ENCODE measurements at places on chromosomes 5 and 9.

DNA sequence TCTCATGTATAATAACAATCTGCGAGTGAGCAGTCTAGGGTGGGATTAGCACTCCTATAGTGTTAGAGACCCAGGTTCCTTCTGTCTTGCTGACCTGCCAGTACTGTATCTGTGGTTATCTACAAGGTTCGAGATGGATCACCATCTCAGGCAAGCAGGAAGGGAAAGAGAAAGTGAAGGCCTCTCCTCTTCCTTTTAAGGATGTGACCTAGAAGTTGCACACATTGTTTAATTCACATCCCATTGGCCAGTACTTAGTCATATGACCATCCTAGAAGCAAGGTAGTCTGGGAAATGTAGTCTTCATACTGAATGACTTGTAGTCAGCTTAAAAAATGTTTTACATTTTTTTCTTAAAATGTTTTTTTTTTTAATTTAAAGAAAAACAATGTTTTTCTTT is 168.6 kb downstream of the CARTPT start:
- DNase-seq: no peak

- no peak for DNase-seq
Measured at GRCh38 chr5:174839196-174839595, 114.8 kb downstream of the MSX2 start.

DNA sequence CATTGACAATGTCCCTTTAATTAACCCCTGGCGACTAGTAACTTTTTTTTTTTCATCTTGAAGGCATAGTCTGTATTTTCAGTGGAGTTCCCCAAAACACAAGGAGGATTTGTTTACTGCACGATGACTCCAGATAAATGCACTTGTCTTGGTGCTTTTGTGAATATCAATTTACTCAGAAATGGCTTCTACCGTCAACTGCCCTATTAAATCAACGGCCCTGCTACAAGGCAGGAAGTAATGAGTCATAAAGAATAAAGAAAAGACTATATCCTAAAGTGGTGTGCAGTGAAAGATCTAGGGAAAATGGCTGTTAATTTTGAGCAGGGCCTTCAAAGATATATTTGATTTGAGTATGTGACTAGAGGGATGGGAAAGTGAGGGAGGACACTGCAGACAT is 388.3 kb upstream of the CHD1 start:
- DNase-seq: no peak

- DNase-seq: no peak
Measured at GRCh38 chr5:121006217-121006616, 542.1 kb downstream of the PRR16 start.

- DNase-seq: no peak
Measured at GRCh38 chr5:105836268-105836667, 1834.5 kb downstream of the EFNA5 start.

- no peak for DNase-seq
Measured at GRCh38 chr5:176365351-176366231, at the start of gene ARL10. ARL10 (plus strand) TSS chr5:176365487; CDS start chr5:176365564, 77 bp downstream.

- DNase-seq: no peak
Measured at GRCh38 chr5:112143690-112144089, 275.4 kb downstream of the EPB41L4A start.

DNA sequence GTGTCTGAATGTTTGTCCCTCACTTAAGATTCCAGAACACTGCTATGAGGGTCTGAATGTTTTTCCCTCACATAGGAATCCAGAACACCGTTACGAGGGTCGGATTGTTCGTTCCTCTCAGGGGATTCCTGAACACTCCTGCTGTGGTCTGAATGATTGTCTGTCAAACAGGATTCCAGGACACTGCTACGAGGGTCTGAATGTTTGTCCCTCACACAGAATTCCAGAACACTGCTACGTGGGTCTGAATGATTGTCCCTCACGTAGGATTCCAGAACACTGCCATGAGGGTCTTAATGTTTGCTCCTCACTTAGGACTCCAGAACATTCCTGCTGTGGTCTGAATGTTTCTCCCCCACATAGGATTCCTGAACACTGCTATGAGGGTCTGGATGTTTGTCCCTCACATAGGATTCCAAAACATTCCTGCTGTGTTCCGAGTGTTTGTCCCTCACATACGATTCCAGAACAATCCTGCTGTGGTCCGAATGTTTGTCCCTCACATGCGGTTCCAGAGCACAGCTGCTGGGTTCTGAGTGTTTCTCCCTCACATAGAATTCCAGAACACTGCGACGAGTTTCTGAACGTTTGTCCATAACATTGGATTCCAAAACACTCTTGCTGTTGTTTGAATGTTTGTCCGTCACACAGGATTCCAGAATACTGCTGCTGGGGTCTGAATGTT is 199.5 kb downstream of the FOXD4L6 start:
- DNase-seq: no peak

GRCh38 chr9:126298063-126298801 is 28.4 kb upstream of the MVB12B start:
- DNase-seq: no peak

DNA sequence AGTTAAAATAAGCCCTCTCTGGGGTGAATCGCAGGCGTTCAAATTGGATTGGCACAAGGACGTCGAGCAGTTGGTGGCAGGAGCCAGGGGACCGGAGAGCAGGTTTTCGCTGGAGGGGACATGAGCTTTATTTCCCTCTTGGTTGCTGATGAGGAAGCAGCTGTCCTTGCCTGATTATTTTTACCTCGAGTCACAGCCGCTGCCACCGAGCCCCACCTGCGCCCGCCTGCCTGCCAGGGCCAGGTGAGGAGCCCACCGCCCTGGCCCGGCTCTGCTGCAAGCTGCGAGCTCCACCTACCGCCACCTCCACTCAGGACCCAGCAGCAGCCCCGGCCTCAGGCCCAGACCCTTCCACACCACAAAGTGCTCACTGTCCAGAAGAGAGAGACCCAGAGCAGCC is 9.0 kb upstream of the ADGRD2 start:
- DNase-seq: no peak

GRCh38 chr5:172496671-172497371 is 42.5 kb upstream of the SH3PXD2B start:
- no peak for DNase-seq

DNA sequence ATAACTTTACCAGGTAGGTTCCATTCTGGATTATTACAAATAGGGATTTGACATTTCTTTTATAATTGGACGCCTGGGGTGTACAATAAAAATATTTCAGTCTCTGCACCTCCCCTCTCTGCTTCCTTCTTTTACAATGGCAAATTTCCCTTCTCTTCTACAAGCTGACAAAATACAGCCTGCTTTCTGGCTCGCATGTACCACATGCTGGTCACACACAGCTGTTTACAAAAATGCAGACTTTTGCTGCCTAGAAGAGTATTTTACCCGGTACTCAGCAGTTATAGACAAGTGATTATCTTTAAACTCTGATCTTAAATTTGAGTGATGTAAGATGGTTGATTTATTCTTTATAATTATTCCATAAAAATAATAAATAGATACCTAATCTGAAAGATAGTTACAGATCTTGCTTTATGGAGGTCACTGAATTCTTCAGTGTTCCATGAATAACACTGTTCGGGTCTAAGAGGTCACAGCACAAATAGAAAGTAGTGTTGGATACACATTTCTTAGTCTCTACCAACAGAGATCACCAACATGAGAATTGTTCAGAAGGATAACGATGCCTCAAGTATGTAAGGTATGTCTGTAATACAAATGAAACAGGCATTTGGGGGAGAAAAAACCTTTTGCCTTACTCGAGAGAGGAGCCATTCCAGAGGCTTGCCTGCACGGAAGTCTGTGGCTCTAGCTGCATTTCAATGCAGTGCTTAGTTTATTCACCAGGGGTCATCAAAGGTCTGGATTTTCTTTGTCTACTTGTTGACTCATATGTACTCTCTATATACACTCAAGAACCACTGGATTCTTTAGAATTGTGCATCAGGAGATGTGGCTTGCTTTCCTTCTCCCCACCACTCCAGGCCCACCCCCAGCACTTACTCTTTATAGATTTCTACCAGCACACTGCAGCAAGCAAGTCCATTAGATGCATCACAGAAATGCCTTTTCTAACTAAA is 206.6 kb upstream of the RFX3 start:
- DNase-seq: peak; percentile 6

DNA sequence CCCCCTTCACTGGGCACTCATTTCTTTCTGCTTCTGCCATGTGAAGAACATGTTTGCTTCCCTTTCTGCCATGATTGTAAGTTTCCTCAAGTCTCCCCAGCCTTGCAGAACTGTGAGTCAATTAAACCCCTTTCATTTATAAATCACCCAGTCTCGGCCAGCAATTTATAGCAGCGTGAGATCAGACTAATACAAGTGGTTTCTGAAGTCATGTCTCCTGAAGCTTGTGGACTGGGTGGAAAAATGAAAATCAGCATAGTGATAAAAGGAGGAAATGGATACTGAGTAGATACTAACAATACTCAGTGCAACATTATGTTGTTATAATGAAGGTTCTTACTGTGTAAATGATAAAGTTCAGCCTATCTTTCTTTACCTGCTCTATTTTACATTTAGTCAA is 35.1 kb downstream of the NNT start:
- no peak for DNase-seq

GRCh38 chr9:133103183-133103986 is 17.7 kb downstream of the RALGDS start:
- no peak for DNase-seq

GRCh38 chr9:129875687-129876395 is 40.6 kb downstream of the USP20 start:
- no peak for DNase-seq

GRCh38 chr5:107636555-107636954 is 34.2 kb downstream of the EFNA5 start:
- DNase-seq: no peak

DNA sequence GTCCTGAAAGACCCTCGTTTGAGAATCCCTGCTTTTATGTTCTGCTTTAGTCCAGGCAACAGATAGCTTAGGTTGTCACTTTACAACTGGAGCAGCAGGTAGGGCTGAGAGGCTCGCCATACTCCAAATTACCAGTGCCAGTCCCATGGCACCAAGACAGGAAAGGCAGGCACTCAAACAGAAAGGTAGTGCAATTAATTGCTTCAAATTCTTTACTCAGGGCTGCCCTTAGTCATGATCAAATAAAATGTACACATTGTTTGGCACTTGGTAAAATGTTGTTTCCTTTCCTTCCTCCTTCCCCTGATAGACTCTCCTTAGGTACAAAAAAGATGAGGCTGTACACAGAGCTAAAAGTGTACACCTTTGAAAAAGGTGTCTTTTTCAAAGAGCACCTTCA is 115.8 kb upstream of the CCDC152 start:
- no peak for DNase-seq

DNA sequence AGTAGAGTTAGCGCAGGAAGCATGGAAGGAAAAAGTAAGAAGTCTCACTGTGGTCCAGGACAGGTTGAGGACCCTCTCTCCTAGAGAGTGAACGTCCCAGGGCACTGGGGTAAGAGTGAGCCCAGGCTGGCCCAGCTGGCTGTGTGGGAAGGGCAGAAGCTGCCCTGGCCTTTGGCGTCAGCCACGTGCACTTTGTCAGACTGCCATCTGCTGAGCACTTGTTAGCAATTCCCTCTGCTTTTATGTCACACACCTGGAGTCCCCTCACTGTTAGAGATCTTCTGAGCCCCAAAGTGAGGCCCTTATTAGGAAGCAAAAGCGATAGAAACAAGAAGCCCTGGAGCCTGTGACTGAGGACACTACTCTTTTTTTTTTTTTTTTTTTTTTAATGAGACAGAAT is 79.1 kb downstream of the UGCG start:
- DNase-seq: no peak

- DNase-seq: no peak
Measured at GRCh38 chr9:672851-673250, 168.6 kb upstream of the DMRT1 start.

DNA sequence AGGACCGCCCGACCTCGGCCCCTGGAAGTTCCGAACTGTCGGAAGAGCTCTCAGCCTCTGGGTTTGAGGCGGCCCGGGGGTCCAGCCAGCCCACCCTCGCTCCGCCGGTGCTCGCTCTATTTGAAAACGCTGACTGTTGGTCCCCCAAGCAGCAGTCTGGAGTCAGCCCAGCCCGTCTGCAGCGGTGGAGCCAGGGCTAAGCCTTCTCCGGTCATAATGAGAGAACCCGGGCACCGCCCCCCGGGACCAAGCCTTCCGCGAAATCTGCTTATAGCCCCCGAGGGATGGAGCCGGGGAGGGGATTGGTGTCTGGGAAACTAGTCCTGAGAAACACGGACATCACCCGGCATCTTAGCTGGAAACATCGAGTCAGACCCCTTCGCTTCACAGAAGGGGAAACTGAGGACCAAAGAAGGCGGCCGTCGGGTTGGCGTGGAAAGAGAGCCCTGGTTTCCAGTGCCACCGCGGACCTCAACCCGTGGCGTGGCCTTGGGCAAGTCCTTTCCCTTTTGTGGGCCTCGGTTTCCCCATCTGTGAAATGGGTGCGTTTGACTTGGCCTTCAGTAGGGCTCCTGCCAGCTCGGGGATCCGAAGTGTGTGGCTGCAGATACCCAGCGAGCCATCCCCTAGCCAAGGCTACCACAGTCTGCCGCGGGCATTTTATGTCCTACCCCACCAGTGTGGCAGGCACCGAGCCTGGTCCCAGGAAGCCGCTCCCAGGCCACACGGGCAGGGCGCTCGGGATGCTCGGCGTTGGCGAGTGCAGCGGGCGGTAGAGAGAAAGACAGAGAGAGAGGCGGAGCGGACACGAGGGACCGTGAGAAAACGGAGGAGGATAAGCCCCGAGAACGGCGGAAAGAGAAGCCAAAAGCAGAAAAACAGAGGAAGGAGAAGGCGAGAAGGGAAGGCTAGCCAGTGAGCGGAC is 857 bp downstream of the ADAM19 start:
- no peak for DNase-seq

GRCh38 chr9:130824079-130824478 is 11.0 kb upstream of the ABL1 start:
- no peak for DNase-seq

- DNase-seq: no peak
Measured at GRCh38 chr9:73869264-73869663, 627.9 kb upstream of the RORB start.

DNA sequence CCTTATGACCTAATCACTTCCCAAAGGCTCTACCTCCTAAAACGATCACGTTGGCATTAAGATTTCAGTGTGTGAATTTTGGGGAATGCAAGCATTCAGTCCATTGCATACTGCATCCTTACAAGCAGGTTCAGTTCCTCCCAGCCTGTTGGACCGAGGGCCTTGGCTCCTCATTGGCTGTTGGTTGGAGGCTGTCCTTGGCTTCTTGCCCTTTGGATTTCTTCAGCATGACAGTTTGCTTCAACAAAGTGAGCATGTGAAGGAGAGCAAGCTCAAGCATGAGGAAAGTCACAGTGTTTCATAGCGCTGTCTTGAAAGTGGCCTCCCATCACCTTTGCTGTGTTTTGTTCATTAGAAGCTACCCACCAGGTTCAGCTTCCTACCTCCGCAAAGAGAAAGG is 109.5 kb downstream of the GADD45G start:
- no peak for DNase-seq

DNA sequence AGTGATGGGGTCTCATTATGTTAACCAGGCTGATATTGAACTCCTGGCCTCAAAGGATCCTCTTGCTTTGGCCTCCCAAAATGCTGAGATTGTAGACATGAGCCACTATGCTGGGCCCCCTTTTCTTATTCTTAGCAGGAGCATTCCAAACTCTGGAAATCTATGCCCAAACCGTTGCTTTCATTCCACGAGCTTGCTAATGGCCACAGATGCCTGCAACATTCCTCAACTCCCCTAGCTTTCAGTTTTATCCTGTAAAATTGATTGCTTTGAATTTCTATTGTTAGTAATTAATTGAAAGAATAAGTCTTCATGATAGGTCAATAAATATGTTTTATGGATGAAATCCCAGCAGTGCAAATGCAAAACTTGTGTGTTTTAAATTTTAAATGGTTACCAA is 564.8 kb upstream of the WWC1 start:
- DNase-seq: no peak

- no peak for DNase-seq
Measured at GRCh38 chr9:93533863-93534262, 42.5 kb upstream of the PHF2 start.

GRCh38 chr5:77774981-77775789 is 954 bp downstream of the TBCA start:
- DNase-seq: no peak
